A375 (cell line): ENCODE measurements at places on chromosomes 13 and 19. TPM values are rescaled to one million over a fixed set of nuclear protein-coding genes. Genes with fewer than 3 reads are reported as not detected.

The PABPC3 gene
- 0.04 and 0.05 TPM in 2 replicates for total RNA-seq

The FUT1 gene
- total RNA-seq, result 1.9 and 3.2 TPM in 2 replicates

The SULT2A1 gene
- total RNA-seq, result not detected in 2 replicates

The ZNF560 gene
- 1.4 and 3.7 TPM in 2 replicates for total RNA-seq

The GADD45GIP1 gene
- 148 and 190 TPM in 2 replicates for total RNA-seq

The MATK gene
- total RNA-seq, result not detected in 2 replicates

The RAB3A gene
- 2.9 and 4.9 TPM in 2 replicates for total RNA-seq

The RFX1 gene
- 7.1 and 9.0 TPM in 2 replicates for total RNA-seq

The NOP53 gene
- total RNA-seq, result 189 and 244 TPM in 2 replicates

The NKG7 gene
- total RNA-seq, result not detected in 2 replicates

The NALCN gene
- total RNA-seq, result 1.4 and 1.5 TPM in 2 replicates

The CTXN1 gene
- total RNA-seq, result 9.7 and 12.0 TPM in 2 replicates

The ZNF302 gene
- 14.1 and 14.7 TPM in 2 replicates for total RNA-seq

The RASL11A gene
- 0.38 and 6.3 TPM in 2 replicates for total RNA-seq

The FFAR2 gene
- not detected in 2 replicates for total RNA-seq

The SLC46A3 gene
- 2.9 TPM in 2 replicates for total RNA-seq

The COMP gene
- not detected in 2 replicates for total RNA-seq

The SLC8A2 gene
- total RNA-seq, result not detected in 2 replicates

The WDR62 gene
- 11.6 and 12.5 TPM in 2 replicates for total RNA-seq

The ZNF208 gene
- 2.2 and 3.2 TPM in 2 replicates for total RNA-seq

The SLC7A10 gene
- total RNA-seq, result not detected in 2 replicates

The KIR3DL1 gene
- not detected in 2 replicates for total RNA-seq

The HCN2 gene
- total RNA-seq, result 0.45 and 0.75 TPM in 2 replicates

The ZNF160 gene
- total RNA-seq, result 18.1 and 20.4 TPM in 2 replicates

The TEX26 gene
- total RNA-seq, result not detected in 2 replicates

The ZBTB32 gene
- not detected in 2 replicates for total RNA-seq

The CEACAM8 gene
- total RNA-seq, result not detected in 2 replicates

The UGGT2 gene
- 34.0 and 38.6 TPM in 2 replicates for total RNA-seq

The ZNF570 gene
- 4.4 and 6.9 TPM in 2 replicates for total RNA-seq

The IZUMO2 gene
- not detected in 2 replicates for total RNA-seq

The HIPK4 gene
- 0.19 TPM in 1 of 2 replicates, not detected in the other for total RNA-seq

The ZSWIM9 gene
- total RNA-seq, result 2.4 and 4.6 TPM in 2 replicates

The F2RL3 gene
- 0.61 and 0.64 TPM in 2 replicates for total RNA-seq

The GNG7 gene
- 1.7 and 1.8 TPM in 2 replicates for total RNA-seq

The FCAR gene
- total RNA-seq, result not detected in 2 replicates

The C13orf42 gene
- not detected in 2 replicates for total RNA-seq
